ENCODE measurements at places on chromosomes 5 and 9.

- DNase-seq: no peak
Measured at GRCh38 chr5:89071101-89071940, 188.3 kb upstream of the MEF2C start.

DNA sequence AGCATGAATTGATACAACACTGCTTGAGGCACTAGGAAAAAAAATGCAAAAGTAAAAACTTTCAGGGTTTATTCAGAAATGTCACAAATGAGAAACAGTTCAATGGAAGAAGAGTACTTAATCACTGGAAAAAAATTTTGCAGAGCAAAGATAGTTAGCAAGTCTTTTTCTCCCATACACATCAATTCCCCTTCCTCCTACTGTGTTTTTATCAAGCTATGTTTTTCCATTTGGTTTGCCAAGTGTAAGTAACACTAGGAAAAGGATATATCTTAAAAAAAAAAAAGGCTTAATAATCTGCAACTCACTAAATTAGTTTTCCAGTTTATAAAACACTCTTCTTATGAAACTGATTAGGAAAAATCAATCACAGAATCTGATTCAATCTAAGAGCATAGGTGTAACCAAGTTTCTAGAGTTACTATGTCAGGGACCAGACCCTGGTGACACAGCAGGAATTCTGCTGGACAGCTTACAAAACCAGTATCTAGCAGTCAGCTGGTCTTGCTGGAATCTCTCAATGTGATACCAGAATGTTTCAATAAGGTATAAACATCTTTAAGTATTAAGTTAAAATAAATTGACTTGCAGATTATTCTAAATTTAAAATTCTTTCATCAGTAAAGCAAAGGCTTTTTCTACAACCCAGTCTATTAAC lies 34.7 kb downstream of the RNF145 start:
- no peak for DNase-seq

GRCh38 chr9:136626740-136627642 lies 35.7 kb upstream of the EGFL7 start:
- no peak for DNase-seq

GRCh38 chr9:82308836-82309235 lies 320.3 kb downstream of the SPATA31D1 start:
- DNase-seq: no peak

- DNase-seq: no peak
Measured at GRCh38 chr5:125976421-125977000, 446.7 kb upstream of the GRAMD2B start.

- peak; percentile 36 for DNase-seq
Measured at GRCh38 chr9:117644133-117644931, 59.9 kb upstream of the TLR4 start.

- no peak for DNase-seq
Measured at GRCh38 chr5:67133776-67134175, 62.8 kb downstream of the CD180 start.

DNA sequence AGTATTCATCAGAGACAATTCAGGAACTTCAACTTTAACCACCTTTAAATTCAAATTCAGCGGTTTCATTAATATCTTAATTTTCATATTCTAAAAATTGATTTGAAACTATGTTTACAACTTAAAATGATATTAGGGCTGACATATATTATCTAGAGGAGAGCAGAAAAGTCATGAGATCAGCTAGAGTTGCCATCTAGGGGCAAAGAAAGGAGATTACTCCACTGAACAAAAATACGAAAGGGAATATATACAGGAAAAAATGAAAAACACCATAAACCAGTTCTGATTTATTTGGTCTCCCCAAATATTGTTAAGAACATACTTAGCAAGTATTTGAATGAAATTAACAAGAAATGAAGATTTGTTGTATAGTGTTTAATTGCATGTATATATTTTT lies 946.3 kb downstream of the DTWD2 start:
- no peak for DNase-seq

GRCh38 chr5:149961957-149962409 lies 1.4 kb downstream of the SLC26A2 start:
- peak; percentile 59 for DNase-seq

GRCh38 chr5:72815580-72816283 lies 729 bp upstream of the TNPO1 start:
- DNase-seq: no peak

- peak; percentile 33 for DNase-seq
Measured at GRCh38 chr9:101369286-101369685, 15.5 kb downstream of the BAAT start.

DNA sequence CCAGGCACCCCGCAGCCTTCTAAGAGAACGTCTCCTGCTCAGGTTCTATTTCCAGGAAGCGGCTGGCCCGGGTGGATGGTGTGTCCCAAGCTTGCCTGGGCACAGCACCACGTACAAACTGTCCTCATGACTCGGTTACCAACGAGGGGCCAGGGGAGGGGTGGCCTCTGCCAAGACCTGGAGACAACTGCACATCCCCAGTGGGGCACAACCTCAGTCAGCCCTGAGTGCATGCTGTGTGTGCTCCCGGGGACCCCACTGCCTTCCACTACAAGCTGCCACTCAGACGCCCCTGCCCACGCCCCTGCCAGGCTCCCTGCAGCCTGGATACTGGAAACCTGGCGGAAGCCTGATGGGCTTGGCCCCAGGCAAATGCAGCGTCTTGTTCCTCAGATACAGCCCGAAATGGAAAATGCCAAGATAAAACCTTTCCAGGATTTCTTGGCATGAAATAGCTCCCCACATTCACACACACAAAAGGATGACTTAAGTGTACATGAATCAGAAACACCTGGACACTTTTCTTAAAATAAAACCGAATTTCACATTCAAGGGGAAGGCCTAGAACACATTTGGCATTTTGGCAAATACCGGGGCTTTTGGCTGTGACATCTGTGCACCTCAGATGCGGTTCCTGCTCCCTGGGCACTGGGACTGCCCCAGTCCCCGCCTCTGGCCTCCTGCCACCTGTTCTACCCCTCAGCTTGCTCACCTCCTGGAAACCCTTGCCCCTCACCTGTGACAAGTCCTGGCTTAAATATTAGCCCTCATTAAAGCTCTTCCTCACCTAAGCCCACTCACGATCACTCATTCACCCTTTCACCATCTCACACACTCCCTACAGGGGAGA lies 62.5 kb downstream of the COL23A1 start:
- peak; percentile 16 for DNase-seq

GRCh38 chr5:137146402-137146890 lies 352.7 kb downstream of the SPOCK1 start:
- DNase-seq: peak; percentile 83

GRCh38 chr5:176789873-176790615 lies 20.3 kb upstream of the UNC5A start:
- no peak for DNase-seq

- no peak for DNase-seq
Measured at GRCh38 chr9:131892902-131893500, 153.1 kb upstream of the RAPGEF1 start.

GRCh38 chr9:77949751-77950436 lies 81.7 kb downstream of the GNAQ start:
- no peak for DNase-seq

DNA sequence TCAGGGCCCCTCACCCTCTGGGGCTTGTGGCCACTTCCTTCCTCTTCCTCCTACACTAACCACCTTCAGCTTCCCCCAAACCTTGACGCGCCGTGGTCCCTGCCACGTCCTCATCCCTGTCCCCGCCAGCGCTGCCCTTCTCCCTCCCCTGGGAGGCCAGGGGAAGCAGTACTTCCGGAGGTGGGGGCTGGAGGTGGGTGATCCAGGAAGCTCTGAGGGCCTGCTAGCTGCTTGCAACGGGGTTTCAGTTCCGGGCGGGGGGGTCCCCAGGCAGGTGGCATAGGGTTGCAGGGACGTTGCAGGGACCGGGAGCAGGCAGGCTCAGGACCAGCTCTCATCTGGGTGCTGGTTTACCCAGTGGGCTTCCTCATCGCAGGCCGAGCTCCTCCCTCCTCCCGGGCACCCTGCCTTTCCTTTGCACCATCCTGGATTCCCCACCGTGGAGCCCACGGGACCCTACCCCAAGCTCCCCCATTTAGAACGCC lies 70.0 kb downstream of the RXRA start:
- DNase-seq: no peak

- DNase-seq: no peak
Measured at GRCh38 chr5:57738301-57738700, 255.7 kb upstream of the ACTBL2 start.

- no peak for DNase-seq
Measured at GRCh38 chr5:96123418-96123817, 161.8 kb upstream of the ELL2 start.

DNA sequence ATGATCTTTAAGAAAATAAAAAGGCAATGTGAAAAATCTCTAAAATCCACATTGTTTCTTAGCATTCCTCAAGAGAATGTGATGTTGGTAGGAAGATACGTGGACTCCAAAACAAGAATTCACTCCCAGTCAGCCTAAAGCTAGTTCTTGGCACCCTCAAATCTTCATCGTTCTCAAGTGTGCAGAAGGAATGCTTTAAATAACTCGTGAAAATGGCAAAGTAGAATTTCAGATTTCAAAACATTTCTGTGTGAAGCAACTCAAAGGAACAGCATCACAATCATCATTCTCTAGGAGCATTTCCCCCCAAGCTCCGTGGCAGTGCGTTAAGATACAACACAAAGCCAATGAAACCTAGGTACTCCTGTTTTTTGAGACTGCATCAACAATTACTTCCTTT lies 185.1 kb upstream of the DMAC1 start:
- DNase-seq: no peak

- DNase-seq: no peak
Measured at GRCh38 chr9:112680731-112681402, 37.0 kb downstream of the INIP start.

DNA sequence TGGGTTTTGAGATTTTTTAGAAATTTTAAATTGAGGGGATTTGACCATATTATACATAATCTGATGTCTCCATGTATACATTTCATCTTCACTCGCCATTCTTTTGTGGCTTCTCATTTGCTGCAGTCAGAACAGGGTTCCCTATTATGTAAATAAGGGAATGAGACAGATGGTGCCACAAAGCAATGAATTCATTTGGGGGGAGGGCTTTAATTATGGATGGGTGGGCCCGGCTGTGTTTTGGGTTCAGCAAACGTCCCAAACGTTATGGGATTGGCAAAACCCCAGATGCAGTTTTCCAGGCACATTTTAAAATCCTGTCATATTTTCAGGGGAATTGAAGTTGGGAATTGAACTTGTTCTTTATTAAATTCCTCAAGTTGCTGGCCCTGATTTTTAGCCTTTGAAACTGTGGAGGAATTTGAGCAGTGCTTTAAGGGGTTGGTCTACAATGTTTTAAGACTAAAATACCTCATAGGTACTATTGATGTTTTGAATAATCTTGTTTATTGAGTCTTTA lies 558.5 kb upstream of the ZNF462 start:
- DNase-seq: no peak

DNA sequence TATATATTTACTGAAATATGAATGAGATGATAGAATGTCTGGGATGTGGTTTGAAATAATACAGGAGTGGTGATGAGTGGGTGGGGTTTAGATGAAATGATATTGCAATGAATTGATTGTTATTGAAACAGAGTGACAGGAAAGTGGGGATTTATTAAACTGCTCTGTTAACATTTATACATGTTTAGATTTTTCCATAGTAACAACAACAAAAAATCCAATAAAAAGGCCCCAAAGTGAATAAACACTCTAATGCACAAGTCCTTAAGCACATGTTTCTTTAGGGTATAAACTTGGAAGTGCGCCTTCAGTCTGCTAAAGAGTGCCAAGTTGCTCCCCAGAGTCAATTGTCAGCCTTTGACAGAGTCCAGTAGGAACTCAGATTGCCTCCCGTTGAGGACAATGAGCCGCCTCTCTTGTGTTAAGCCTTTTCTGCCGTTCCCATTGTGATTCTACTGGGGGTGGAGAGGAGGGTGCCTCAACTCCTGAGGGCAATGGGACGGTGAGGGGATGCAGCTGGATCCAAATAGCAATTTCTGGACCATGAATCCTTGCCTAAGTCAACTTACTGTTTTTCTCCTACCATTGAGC lies 112.3 kb downstream of the SLC28A3 start:
- DNase-seq: no peak

GRCh38 chr9:135862809-135863208 lies 44.5 kb downstream of the CAMSAP1 start:
- no peak for DNase-seq

DNA sequence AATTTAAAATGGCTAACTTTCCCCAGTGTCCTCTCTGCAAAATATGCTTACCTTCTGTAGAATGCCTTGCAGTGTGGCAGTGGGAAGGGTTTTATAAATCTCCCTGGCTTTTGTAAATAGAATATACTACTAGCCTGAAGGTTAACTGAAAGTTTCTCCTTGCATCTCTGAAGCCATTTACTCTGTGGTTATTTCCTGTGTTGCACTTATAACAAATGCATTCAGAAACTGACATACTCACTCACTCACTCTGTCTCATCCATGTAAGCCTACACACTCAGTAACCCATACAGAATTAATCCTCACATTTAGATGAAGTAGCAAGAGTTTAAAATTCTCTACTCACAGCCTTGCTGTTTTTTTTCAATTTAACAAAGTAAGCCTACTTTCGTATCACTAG lies 87.1 kb upstream of the SH3GL2 start:
- DNase-seq: no peak

- no peak for DNase-seq
Measured at GRCh38 chr5:2701592-2701991, 49.9 kb downstream of the IRX2 start.

GRCh38 chr9:98612061-98612752 lies 96.5 kb downstream of the GABBR2 start:
- no peak for DNase-seq

DNA sequence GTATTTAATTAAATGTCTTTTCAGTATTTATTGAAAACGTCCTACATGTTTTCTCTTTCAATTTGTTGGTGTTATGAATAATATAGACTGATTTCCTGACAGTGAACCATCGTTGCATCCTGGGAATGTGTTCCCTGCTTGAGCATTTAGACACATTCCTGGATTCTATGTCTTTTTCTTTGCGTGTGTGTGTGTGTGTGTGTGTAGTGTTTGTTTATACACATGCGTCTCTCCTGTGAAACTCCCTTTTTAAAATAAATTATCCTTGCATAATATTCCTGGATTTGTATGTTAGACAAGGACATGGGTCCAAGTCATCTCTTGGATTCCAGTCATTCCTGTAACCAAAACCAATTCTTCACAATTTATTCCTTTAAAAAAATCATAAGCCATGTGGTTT lies 153.4 kb downstream of the HSPA4 start:
- no peak for DNase-seq

GRCh38 chr5:126924331-126925033 lies 105.9 kb downstream of the MARCHF3 start:
- no peak for DNase-seq

DNA sequence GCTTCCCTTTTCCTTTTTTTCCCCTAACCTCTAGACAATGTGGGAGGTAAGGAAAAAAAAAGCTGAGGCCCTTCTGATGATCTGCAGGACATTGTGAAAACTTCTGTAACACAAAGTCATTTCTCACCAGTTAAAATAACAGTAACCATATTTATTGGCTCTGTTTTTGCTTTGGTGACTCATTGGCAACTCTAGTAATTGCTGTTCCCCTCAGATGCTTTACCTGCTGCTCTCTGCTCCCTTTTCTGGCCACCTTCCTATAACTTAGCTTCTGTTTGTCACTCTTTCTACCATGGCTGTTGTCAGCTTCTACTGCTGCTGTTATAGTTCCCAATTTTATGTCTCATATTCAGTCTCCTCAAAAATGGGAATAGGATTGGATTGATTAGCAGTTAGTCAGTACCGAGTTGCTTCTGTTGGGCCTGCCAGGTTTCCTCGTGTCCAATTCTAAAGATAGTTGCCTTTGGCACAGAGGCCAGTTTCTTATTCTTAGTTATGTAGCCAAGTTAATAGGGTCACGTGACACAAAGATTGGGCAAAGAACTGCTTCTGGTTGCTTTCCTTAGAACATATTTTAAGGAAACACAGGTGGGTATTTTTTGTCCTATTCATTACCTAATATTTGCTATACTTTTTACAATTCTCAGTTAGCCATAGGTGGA lies 16.8 kb downstream of the SCAMP1 start:
- no peak for DNase-seq

- DNase-seq: no peak
Measured at GRCh38 chr9:69760278-69760610, 433 bp upstream of the PTAR1 start.
